Activated CD8-positive, alpha-beta T cell treated with anti-CD3 and anti-CD28 coated beads for 36 hours (primary cell): ENCODE measurements at places on chromosomes 5 and 9. TPM values are rescaled to one million over a fixed set of nuclear protein-coding genes. Genes with fewer than 3 reads are reported as not detected.

- no peak for DNase-seq
These were observed 4.9 kb upstream of the SHB start for GRCh38 chr9:38073882-38074281.

The ANKRD31 gene
- total RNA-seq, result 0.99 TPM

The CTXN3 gene
- not detected for total RNA-seq

- no peak for DNase-seq
These were observed 125.8 kb downstream of the DTWD2 start for GRCh38 chr5:118862596-118862995.

DNA sequence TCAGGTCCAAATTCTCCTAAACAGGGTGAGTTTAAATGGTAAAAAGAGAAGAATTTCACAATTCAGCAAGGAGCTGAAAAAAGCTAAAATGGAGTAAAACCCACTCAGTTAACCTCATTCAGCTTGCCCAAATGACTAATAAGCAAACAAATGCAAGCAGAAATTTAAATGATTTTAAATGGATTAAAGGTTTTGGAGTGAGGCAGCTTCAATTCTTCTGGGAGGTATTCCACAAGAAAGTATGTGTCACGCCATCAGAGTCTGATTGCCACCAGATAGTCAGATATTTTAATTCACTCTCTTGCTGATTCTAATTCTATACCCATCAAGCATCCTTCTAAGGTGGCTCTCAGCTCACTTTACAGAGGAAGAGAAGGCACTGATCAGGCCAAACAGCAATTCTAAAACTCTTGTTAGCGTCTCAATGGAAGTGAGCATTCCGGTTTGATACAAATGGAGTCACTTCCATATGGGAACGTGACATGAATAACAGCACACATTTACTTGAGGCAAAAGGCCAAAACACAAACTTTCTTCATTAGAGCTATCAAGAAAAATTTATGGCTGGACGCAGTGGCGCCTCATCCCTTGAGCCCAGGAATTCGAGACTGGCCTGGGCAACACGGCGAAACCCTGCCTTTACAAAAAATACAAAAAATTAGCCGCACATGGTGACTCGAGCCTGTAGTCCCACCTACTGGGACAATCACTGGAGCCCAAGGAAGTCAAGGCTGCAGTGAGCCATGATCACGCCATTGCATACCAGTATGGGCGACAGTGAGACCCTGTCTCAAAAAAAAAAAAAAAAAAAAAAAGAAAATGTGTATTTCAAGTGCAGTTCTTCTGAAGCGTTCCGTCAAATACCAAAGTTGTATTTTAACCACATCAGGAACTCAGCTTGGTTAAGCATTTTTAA, 2.0 kb downstream of the CLK4 start:
- no peak for DNase-seq

The CAVIN4 gene
- total RNA-seq, result 0.11 TPM

DNA sequence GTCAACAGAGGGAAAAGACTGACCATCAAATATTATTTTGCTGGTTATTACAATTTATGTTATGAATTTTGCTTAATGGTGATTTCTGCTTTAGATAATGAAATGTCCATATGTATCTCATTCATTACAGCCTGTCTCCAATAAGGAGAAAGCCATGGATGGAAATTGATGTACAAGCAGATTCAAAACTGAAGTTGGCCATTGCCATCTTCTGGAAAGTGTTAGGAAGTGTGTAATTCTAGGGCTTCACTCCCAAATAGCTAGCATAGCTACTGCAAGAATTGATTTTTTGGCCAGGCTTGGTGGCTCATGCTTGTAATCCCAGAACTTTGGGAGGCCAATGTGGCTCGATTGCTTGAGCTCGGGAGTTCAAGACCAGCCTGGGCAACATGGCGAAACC, 45.8 kb downstream of the DYNC2I2 start:
- no peak for DNase-seq

DNA sequence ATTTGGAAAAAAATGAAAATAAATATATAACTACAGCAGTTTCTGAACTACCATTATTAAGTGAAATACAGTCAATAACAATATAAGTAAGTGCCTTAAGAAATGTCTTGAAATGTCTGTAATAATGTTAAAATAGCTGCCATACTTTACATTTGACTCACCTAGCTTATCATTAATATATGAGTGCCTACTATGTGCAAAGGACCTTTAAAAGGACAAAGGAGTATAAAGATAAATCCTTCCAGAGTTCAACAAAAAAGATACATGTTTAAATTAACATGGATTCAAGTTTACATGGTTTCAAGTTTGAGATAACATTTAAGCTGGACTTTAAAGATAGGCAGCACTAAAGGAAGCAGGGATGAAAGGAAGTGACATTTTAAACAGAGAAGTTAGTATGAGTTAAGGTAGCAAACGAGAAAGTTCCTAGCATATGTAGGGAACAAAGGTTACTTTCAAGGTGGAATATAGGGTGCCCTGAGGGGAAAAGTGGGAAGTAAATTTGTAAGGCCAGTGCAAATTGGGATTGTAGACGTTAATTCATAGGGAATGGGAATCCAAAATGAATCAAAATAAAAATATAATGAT, 8.9 kb downstream of the ITGA1 start:
- DNase-seq, result no peak

The PGM5 gene
- not detected for total RNA-seq

GRCh38 chr5:90645024-90645610, 86.5 kb downstream of the ADGRV1 start:
- no peak for DNase-seq

The MYORG gene
- total RNA-seq, result 5.5 TPM

- no peak for DNase-seq
These were observed 107.8 kb downstream of the THBS4 start for GRCh38 chr5:80142996-80143395.

The ZNF462 gene
- total RNA-seq, result not detected

The TLR4 gene
- total RNA-seq, result not detected

DNA sequence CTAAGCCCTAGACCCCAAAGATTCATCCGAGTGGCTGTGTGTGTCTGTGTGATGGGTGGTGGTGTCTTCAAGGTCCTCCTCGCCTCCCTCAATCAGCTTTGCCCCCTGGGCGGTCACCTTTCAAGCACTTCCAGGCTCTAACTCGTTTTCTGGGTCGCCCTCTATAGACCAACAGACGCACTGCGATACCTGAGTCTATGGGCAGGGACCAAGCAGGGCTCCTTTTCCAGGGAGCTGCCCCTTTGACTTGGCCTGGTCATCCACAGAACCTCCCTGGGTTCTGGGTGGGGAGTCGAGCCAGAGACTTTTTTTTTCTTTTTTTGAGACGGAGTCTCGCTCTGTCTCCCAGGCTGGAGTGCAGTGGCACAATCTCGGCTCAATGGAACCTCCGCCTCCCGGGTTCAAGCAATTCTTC, 1.1 kb downstream of the SLC27A4 start:
- peak; percentile 88 for DNase-seq

GRCh38 chr5:61496860-61497259, 164.8 kb downstream of the ZSWIM6 start:
- no peak for DNase-seq

The PCDHGB6 gene
- 0.09 TPM for total RNA-seq

The SLC45A2 gene
- total RNA-seq, result not detected
